Fibroblast of the aortic adventitia (primary cell): ENCODE measurements at places on chromosomes 3 and 15. TPM values are rescaled to one million over a fixed set of nuclear protein-coding genes. Genes with fewer than 3 reads are reported as not detected.

GRCh38 chr3:183629546-183630301 lies 5.7 kb upstream of the KLHL24 start:
- no peak for DNase-seq

Gene SMCO1
- total RNA-seq = not detected in 2 replicates

DNA sequence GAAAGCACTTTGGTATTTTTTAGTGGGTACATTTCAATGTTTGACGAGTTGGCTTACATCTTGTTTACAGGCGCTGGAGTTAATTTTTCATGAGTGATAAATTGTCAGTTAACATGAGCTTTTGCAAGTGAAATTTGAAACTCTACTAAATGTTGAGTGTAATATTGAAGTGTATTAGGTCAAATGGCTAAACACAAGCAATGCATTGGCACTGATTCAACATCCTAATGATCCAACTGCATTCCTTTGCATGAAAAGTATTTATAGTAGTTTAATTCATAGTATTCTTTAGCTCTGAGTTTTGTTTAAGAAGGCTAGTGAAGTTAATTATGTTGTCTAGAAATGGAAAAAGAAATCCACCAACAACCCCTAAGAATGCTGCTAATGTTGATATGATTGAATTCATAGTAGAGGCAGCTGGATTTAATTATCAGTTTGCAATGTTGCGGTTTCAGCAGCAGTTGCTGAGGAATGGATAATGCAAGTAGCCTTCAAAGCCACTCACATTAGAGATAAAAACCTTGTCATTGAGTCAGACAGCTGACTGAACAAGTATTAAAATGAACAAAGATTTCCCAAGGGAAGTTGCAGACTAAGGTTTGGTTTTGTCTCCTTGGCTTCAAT lies 245.6 kb upstream of the GOLIM4 start:
- DNase-seq = peak; percentile 27

Gene LEO1
- total RNA-seq = 21.3 and 55.7 TPM in 2 replicates

- no peak for DNase-seq
Observed at GRCh38 chr15:56992725-56993124, 74.3 kb downstream of the TCF12 start.

Gene GOLGA8B
- total RNA-seq = 18.0 and 33.9 TPM in 2 replicates

DNA sequence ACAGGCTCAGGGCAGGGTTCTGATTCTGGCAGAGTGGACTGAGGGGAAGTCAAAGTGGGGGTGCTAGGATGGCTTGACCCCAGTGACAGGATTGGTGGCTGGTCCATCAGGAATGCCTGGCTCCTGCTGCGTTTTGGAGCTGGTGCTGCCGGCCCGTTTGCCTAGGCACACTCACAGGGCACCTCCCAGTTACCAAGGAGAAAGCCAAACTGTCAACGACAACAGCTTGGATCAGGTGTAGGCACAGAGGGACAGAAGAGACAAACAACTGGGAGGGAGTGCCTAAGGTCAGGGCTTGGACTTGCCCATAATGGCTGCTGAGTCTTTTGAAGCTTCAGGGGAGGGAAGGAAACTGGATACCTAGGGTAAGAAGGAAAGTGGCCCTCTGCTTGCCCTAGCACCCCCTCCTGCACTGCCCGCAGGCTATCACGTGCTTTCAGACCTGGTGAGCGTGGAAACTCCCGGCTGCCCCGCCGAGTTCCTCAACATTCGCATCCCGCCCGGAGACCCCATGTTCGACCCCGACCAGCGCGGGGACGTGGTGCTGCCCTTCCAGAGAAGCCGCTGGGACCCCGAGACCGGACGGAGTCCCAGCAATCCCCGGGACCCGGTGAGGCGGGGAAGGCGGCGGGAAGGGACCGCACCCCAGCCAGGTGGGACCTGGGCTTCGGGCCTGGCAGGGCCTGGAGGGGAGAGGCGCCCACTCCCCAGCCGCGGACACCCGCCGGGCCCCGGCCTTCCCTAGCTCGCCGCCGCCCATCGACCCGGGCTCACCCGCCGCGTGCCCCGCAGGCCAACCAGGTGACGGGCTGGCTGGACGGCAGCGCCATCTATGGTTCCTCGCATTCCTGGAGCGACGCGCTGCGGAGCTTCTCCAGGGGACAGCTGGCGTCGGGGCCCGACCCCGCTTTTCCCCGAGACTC lies 5.1 kb downstream of the DUOX1 start:
- DNase-seq = no peak

Gene SHC4
- total RNA-seq = 1.8 and 2.2 TPM in 2 replicates

DNA sequence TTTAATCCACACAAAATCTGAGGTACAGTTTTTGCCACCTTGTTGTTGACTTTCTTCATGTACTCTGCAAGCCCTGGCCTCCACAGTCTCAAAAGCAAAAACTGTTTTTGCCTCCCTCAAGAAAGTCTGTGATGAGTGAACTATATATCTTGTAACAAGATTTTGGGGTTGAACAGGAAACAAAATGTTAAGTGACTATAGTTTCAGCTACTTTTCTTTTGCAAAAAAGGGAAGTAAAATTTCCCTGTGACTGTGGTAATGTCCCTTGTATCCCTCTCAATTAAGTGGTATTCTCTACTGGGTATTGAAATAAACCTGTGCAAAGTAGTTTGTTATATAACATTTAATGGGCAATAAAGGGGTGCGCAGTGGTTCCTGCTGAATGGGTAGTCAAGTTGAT lies 21.3 kb upstream of the SCAANT1 start:
- DNase-seq = no peak

Gene IQCF2
- total RNA-seq = not detected in 2 replicates

GRCh38 chr15:23687143-23687470 lies at the start of gene NDN:
NDN (minus strand) TSS chr15:23687305; CDS start chr15:23687217, 88 bp downstream.
- peak; percentile 28 for DNase-seq

GRCh38 chr3:116378077-116378476 lies 67.2 kb downstream of the LSAMP start:
- DNase-seq = no peak

- no peak for DNase-seq
Observed at GRCh38 chr3:46374755-46375154, 4.0 kb downstream of the CCR5 start.

- DNase-seq = no peak
Observed at GRCh38 chr3:114690911-114691310, 397.1 kb downstream of the TIGIT start.

DNA sequence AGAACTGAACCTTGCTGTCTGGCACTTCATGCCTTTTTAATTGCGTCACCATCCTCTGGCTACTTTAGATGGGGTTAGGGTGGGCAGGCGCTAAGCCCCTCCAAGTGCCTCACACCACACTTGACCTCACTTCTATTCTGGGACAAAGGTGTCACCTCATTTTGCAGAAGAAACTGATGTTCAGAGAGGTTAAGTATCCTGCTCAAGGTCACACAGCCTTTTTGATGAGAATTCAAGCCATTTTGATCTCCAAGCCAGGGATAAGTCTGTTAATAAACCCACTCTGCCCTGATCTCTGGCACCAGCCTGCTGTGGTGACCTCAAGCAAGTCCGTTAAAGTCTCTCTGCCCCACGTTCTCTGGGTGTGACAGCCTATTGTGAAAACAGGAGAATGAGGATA lies 58.8 kb upstream of the PRR23C start:
- no peak for DNase-seq

GRCh38 chr15:58066042-58066867 lies 744 bp upstream of the ALDH1A2 start:
- peak; percentile 19 for DNase-seq

Gene KCTD6
- 17.8 and 17.9 TPM in 2 replicates for total RNA-seq

Gene CFAP100
- not detected in 2 replicates for total RNA-seq

DNA sequence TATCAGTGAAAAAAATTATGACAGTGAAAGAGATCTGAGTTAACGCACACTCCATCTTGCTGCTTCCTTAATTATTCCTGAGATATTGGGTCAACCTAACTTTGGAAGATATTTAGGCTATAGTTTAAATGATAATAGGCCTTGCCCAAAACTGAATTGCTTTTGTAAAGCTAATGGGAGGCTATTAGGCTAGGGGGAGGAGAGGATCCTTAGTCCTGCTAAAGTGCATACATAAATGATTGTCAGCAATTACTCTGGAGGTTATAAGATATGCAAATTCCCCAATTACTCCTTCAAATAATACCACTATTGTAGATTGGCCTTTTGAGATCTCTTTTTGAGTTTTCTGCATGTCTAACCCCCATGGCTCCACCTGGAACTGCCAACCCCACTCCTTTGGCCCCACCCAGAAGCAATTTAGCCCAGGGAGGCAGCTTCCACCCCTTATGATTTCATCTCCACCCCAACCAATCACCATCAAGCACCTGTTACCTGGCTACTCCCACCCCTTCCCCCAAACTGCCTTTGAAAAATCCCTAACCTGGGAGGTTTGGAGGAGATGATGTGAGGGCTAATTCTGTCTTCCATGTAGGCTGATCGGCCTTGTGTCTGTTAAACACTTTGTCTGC lies 509.3 kb upstream of the TGFBR2 start:
- DNase-seq = no peak
